ENCODE measurements at places on chromosomes 16 and 17.

DNA sequence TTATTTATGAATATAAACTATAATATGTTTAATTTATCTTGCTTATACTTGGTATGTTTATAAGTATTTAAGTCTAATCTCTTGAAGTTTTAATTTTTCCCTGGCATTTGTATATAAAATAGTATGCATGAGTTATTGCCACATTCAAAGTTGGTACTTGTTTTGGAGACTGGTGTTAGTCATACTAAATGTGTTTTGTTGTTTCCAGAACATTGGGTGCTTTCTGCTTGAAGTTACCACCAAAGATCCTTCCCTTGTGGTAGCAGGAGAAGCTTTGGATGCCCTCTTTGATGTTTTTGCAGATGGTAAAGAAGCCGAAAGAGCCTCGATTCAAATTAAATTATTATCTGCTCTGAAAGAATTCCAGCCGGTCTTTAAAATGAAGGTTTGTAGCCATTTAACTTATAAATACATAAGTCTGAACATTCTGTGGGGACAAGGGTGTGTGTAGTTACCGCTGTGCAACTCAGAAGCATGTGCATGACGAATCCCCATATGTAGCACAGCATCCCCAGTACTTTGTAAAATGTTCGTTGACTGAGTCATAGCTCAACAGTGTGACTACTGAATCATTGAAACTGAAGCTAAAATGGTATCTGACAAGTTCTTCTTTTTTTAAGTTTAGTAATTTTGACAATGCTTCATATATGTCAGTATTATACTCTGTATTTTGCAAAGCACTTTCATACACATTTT lies 36.4 kb downstream of the HEATR3 start:
- DNase-seq: no peak

GRCh38 chr17:75906143-75906884 lies 1.6 kb upstream of the MRPL38 start:
- no peak for DNase-seq

GRCh38 chr17:57136355-57136754 lies 51.3 kb downstream of the AKAP1 start:
- DNase-seq: no peak

DNA sequence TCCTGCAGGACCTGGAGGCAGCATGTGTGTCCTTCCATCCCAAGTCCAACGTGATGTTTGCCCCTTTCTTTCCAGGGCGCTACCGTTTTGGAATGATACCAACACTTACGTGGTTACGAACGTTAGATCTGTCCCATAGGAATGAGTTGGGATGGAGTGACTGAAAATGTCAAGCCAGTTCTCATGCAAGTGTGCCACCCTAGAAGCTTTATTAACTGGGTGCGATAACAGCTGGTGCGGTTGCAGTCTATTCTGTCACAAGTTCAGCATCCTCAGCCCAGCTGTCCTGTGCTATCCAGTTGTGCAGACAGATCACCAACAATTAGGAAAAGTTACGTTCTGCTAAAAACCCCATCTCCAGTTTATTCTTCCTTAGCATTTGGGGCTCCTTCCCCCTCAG lies 52.5 kb downstream of the BANP start:
- no peak for DNase-seq

- no peak for DNase-seq
Observed at GRCh38 chr17:34299027-34299426, 13.5 kb downstream of the CCL11 start.

DNA sequence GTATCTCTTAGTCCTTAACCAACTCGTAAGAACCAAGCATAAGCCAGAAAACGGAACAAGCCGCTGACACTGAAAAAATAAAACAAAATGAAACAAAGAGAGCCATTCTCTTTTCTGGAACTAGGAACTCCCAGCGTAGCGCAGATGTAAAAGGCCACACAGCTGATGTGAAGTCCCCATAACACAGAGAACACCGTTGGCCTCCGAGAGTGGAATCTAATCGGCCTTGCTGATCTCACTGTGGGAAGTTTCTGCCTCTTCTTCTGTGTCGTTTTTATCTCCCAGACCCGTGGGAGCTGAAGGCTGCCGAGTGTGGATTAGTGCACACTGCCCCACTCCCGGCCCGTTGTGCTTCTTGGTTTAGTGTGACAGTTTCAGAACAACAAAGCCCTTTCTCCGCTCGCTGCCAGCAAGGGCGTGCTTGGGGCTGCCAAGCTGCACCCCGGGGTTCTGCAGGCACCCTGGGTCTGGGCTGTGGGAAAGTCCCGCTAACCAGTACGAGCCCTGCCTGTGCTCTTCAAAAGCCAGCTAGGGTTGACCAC lies 21.7 kb downstream of the TTYH2 start:
- no peak for DNase-seq

DNA sequence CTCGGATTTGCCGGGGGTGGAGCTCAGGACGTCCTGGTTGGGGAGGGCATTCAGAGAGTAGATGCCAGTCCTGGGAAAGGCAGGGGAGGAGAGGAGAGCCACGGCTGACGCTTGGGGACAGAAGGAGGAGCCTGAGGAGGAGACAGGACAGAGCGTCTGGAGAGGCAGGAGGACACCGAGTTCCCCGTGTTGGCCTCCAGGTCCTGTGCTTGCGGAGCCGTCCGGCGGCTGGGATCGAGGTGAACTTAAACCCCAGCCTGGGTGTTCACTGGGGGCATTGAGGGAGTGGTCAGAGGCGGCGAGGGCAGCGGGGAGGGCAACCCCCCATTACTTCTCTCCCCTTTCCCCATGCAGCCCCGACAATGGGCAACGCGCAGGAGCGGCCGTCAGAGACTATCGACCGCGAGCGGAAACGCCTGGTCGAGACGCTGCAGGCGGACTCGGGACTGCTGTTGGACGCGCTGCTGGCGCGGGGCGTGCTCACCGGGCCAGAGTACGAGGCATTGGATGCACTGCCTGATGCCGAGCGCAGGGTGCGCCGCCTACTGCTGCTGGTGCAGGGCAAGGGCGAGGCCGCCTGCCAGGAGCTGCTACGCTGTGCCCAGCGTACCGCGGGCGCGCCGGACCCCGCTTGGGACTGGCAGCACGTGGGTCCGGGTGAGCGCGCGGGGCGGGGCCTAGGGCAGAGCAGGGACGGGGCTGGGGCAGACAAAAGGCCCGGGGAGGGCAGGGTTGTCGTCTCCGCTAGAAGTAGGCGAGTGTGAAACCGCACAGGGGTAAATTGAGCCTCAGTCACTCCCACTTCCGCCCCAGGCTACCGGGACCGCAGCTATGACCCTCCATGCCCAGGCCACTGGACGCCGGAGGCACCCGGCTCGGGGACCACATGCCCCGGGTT lies 3.7 kb downstream of the NOL3 start:
- peak; percentile 90 for DNase-seq

DNA sequence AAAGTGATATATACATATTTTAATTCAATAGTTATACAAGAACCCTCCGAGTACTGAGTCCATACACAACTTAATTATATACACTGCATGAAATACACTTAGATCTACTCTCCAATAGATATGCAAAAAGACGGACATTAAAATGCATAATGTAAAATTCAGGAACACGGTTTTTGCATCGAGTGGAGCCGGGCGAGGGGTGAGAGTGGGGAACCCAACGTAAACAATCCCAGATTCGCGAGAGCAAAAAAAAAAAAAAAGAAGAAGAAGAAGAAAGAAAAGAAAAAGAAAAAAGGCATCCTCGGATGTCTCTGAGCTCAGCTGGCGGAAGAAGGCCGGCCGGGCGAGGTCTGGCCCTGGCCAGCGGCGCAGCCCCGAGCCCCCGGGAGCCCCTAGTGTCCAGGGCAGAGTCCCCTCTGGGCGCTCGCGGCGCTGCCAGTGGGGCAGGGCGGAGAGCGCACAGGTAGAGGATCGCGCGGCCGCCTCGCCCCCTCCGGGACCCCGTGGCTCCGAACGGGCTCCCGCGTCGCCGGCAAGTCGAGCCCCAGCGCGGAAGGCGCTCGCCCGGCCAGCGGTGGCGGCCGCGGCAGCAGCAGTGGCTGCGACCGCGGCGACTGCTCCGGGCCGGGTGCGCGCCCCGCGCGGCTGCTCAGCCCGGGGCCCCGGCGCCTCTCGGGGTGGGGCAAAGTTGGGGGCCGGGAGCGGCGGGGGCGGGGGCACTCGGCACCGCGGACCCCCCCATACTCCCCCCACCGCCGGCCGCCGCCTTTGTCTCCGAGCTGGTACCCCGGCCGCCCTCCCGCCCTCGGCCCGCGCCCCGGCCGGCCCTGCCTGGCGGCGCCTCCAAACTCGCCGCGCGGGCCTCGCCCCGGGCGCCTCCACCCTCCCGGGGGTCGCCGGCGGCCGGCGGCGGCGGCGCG lies 9.6 kb upstream of the ZFHX3 start:
- peak; percentile 52 for DNase-seq

GRCh38 chr16:57627184-57627871 lies 1.1 kb upstream of the ADGRG1 start:
- DNase-seq: peak; percentile 60

GRCh38 chr17:28763137-28763799 lies 19.5 kb downstream of the TRAF4 start:
- DNase-seq: no peak

DNA sequence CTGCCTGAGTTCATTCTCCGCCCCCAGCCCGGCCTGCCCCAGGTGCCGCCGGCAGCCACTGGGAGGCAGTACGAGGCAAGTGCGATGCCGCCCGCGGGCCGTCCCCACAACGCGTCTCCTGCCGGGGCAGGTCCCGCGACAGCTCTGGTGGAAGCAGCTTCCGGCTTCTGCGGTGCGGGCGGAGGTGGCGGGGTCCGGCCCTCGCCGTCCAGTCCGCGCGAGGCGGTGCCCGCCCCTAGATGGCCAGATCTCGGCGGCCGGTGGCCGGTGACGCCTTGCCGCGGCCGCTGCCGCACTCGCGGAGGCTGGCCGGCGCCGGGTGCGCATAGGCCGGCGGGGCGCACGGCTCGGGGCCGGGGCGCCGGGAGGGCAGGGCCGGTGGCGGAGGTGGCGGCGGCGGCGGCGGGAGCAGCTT lies 1.8 kb downstream of the GJD3 start:
- peak; percentile 71 for DNase-seq

- DNase-seq: no peak
Observed at GRCh38 chr17:46869975-46870803, 18.8 kb downstream of the WNT9B start.

GRCh38 chr16:30499284-30499683 lies 26.7 kb downstream of the ITGAL start:
- DNase-seq: no peak

DNA sequence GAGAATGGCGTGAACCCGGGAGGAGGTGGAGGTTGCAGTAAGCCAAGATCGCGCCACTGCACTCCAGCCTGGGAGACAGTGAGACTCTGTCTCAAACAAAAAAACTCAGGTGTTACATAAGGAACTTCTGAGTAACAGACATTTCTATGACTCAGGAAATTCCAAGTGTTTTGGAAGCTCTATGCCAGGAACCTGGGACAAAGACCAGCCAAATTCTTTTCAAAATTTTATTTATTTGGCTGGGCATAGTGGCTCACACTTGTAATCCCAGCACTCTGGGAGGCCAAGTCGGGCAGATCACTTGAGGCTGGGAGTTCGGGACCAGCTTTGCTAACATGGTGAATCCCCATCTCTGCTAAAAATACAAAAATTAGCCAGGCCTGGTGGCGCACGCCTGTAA lies 5.2 kb upstream of the SH2B1 start:
- DNase-seq: no peak

DNA sequence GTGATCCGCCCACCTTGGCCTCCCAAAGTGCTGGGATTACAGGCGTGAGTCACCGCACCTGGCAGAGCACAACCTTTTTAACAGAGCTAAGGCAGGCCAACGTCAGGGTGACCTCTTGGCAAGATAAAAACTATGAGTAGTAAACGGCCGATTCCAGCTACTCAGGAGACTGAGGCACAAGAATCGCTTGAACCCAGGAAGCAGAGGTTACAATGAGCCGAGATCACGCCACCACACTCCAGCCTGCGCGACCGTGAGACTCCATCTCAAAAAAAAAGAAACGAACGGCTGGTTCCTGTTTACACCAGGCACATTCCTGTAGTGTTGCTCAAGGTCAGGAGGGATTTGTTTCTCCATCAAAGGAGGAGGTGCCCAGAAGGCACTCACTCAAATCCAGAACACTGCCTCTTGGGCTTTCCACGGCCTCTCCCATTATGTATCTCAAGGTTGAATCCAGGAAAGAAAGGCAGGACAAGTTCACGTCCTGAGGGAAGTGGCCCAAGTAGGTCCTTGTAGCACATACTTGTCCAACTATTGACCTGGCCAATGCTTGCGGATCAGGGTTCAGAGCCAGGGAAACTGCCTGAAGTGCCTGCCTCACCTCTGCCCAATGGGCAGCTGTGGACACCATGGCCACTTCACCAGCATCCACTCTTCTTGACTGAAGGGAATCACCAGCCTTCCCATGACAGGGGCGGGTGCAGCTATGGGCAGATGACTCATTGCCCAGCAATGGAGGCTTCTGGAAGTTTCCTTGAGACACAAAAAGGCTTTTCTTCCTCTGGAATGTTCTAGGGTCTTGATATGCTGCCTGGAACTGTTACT lies 13.5 kb downstream of the KNOP1 start:
- DNase-seq: peak; percentile 79

DNA sequence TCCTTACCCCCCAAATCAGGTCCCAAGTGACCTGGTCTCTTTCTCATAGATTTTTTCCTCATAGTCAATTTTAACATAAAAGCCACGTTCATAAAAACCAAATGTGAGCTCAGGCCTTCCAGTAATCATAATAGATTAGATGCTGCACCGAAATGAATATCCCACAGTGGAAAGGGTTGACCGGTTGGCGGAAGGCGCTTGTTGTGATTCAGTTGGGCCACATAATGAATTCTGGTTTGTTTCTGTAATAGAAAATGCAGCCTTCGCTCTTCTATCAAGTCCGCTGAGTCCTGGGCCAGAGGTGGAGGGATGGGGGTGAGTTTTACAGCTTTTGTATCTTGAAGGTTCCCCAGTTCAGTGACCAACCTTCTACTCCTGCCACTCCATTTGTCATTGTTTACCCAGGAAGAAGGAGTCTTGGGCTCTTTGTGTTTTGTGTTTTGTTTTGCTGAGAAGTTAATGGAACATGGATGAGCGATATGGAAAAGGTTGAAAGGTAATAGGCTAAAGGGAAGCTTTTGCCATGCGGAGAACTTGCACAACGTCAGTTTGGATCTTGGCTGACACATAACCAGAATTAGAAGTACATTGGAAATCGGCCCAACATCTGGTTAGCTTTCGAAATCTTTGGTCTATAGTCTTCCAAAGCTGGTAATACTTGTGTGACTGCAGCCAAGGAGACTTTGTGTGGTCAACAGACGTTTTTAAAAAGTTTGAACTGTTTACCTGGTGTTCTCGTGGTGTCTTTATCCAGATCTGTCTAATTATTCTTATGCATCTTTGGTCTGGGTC lies 89.5 kb downstream of the CLEC16A start:
- DNase-seq: no peak

DNA sequence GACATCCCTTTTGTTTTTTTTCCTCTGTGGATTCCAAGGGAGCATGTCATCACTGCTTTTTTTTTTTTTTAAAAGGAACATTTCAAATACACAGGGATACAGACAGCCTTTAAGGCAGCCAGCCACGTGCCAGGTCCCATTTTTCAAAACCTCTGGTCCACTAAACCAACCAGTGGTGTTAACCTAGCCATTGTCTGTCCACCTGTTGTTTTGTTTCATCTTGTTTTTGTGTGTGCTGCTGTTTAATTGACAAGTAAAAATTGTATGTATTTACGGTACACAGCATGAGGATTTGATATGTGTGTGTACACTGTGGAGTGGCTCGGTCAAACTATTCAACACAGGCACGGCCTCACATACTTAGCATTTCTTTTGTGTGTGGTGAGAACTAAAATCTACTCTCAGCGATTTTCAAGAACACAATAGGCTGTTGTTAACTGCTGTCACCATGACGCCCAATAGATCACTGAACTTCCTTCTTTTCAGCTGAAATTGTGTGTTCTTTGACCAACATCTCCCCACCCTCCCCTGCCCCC lies 19.2 kb downstream of the TMEM114 start:
- no peak for DNase-seq

GRCh38 chr16:75965504-75966374 lies 239.4 kb upstream of the CPHXL start:
- DNase-seq: no peak

Measured in endothelial cell of umbilical vein (primary cell).